ENCODE measurements at places on chromosomes 3 and 15.

DNA sequence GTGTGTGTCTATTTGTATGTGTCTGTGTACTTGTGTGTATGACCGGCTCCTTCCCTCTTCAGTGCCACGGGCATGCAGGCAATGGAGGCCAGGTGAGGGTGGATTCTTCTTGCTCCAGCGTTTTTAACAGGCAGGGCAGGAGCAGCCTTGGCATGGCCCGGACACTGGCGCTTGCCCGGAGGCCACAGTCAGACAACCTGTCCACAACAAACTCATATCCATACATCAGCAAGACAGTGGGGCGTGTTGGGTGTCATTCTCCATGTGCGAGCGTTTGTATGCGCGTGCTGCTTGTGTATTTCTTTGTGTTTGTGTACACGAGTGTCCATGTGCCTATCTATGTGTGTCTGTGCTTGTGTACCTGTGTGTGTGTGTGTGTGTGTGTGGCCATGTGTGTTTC is 29.8 kb downstream of the PTH1R start:
- DNase-seq, result no peak

DNA sequence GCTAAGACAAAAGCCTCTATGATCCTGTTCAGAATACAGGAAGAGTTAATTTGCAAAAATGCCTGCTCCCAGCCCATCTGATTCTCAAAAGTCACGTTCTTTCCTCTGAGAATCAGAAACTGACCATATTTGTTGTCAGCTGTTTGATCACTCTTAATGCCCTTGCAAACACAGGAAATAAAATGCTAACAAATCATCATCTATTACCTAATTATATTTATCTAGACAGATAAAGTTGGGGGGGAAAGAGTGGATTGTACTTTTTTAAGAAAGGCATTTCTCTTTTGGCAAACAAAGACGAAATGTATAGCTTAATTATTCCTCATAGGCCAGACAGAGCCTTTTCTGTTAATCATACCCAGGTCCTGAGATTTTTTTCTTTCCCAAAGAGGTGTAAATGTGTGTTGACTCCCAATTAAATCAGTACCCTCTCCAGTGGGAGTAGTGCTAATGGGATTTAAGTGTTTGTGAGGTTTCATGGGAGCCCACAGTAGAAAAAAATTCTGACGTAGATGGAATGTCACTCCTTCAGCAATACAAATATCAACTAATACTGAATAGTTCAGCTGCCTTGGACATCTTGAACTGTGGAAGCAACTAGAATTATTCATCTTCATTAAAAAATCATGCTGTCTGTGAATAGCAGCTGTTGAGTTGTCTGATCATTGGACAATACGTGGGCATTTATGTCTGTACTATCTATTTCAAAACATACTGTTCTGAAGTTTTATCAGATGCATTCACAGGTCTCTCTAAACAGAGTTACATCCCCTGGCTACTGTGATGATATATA is 22.5 kb upstream of the BNIP2 start:
- DNase-seq, result no peak

DNA sequence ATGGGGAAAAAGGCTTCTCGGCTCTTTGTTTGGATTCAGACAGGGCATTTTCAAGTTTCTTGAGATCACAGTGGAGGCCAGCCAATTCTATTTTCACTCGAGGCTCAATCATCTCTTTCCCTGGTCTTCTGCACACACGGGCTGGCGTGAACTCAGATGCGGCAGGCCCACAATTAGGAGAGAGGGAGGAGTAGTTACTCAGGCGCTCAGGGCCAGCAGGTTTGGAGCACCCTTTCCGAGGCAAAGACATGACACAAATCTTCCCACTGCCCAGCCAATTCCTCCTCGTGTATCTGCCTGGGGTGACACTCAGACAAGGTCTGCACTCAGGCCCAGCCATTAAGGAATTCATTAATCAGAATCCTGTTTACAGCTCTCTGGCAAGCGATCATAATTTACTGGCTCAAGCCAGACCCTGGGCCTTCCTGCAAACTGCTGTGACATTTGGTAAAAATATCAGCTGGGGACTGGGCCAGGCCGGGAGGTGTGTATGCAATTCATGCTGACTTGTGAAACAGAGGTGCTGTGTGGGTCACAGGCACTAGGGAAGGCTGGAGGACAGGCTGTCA is 68.1 kb upstream of the TLE3 start:
- DNase-seq, result no peak

DNA sequence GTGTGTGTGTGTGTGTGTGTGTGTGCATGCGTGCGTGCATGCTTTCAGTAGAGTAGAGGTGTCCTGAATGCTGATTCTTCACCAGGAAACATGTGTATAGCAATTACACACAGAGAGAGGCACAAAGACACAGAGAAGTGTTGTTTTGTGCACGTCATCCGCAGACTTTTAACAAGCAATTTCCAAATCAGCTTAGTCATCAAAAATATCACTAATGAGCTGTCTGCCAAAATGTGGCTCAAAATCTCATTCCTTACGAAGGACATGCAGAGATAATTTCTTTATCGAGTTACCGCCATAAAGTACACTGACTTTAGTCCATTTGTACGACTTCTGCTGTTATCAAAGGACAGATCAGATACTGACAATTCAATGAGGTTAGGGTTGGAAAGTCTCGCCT is 274.9 kb upstream of the RARB start:
- no peak for DNase-seq

DNA sequence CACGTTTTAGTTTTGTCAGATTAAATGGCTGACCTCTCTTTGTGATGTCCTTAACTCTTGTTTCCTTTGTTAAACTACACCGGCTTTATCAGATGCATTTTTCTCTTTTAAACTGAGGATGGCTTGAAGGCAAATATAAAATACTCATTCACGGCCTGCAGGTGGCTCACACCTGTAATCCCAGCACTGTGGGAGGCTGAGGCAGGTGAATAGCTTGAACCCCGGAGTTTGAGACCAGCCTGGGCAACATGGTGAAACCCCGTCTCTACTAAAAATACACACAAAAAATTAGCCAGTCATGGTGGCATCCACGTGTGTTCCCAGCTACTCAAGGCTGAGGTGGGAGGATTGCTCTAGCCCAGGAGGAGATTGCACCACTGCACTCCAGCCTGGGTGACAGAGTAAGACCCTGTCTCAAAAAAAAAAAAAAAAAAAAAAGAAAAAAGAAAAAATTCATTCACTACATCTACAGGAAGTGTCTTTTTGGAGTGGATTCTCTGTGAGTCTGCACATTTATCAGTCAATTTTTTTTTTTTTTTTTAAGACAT is 34.7 kb upstream of the SACM1L start:
- peak; percentile 65 for DNase-seq

GRCh38 chr3:114496874-114497273 is 203.0 kb downstream of the TIGIT start:
- no peak for DNase-seq

GRCh38 chr3:29649815-29650547 is 369.1 kb downstream of the RBMS3 start:
- no peak for DNase-seq

DNA sequence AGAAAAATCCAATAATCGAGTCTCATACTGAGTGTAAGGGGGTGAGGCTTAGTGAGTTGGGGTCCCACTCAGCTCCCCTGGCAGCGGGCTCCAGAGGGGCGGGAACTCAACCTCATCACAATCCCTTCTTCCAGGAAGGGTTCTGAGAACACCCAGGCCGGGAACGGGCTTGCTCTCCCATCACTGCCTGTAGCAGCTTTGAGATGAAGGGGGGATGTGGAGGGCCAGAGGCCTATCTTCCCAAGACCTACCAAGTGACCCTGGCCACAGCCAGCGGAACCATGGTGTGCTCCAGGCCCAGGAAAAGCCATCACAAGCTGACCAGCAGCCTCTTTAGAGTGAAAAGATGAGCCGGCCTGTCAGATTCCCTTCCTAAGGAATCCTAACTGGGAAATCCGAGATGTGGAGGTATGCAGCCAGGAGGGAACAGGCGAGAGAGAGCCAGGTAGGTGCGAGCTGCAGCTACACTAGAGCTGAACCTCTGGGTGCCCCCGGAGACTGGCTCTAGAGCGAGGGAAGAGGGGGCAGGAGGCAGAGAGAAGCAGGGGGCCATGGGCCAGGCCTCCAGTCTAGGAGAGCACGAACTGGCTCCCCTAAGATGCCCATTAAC is 18.5 kb downstream of the GRAMD2A start:
- DNase-seq, result no peak

- DNase-seq, result no peak
These were observed 423.3 kb upstream of the IL12A start for GRCh38 chr3:159565313-159565712.

GRCh38 chr3:148280623-148281242 is 417.0 kb upstream of the AGTR1 start:
- no peak for DNase-seq

DNA sequence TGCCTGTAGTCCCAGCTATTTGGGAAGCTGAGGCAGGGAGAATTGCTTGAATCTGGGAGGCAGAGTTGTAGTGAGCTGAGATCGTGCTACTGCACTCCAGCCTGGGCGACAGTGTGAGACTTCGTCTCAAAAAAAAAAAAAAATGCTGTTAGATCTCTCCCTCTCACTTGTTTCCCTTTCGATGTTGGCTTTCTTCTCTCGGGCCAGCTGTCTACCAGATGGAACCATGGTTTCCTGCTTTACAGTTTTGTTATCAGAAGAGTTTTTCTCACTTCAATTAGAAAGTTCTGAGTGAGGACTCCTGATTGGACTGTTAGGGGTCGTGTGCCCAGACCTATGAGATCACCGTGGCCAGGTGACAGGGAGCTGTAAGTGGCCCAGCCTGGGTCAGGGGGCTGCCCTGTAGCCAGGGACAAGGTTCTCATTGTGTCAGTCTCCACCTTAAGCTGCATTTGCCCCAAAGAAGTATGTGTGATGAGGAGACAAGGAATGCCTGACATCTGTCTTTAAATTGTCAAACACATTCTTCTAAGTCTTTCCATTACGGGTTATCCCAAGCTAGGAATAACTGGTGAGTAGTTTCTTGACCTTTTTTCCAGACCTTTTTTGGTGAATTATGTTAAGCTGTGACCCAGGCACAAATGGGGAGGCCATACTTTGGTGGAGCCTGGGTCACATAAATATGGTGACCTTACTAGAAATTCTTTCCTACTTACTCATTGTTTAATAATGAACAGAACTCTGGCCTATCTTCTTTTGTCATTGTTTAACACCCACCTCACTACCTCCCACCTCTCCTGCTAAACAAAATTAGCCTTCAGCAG is 25.2 kb downstream of the SNAPC5 start:
- DNase-seq, result peak; percentile 63

GRCh38 chr15:26630857-26631256 is 142.0 kb downstream of the GABRB3 start:
- DNase-seq, result no peak

DNA sequence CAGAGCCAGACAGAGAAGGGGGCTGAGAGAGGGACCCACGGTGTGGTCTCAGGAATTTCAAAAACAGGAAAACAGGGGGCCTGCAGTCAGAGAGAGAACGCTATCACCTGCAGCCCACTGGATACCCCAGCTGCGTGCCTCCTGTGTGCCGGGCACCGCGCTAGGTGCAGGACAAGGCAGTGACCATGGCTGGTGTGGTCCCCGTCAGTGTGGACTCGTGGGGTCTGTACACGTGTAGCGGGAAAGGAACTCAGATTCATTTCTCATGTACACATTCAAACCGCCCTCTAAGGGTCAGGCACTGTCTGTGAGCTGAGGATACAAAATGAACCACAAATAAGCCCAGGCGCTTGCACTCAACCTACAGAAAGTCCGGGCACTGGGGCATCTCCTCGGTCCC is 20.9 kb downstream of the SSUH2 start:
- DNase-seq, result no peak

Measured in hematopoietic multipotent progenitor cell treated with erythropoietin and hydrocortisone succinate and interleukin-3 and kit ligand, for 4 days (in vitro differentiated cells).